ENCODE measurements at places on chromosomes 1 and 21. TPM values are rescaled to one million over a fixed set of nuclear protein-coding genes. Genes with fewer than 3 reads are reported as not detected.

The DMBX1 gene
- total RNA-seq = not detected

The PAPPA2 gene
- total RNA-seq = 27.2 TPM

The ADAMTSL4 gene
- total RNA-seq = 5.6 TPM

GRCh38 chr1:111483166-111483565 is 9.4 kb downstream of the C1orf162 start:
- no peaks in the 10 kb centered on the region for H3K27me3 ChIP-seq
- no peak for DNase-seq
- H3K27ac ChIP-seq = no peak overlapping the region
- H3K4me1 ChIP-seq = no peaks in the 10 kb centered on the region

GRCh38 chr1:78069784-78070183 is 24.0 kb downstream of the GIPC2 start:
- H3K27ac ChIP-seq = no peak overlapping the region
- no peaks in the 10 kb centered on the region for H3K36me3 ChIP-seq
- H3K27me3 ChIP-seq = no peaks in the 10 kb centered on the region
- H3K4me1 ChIP-seq = peaks cover 9% of the 10 kb centered on the region

- H3K27ac ChIP-seq = no peak overlapping the region
- no peak overlapping the region for H3K4me3 ChIP-seq
- DNase-seq = no peak
- H3K36me3 ChIP-seq = no peaks in the 10 kb centered on the region
- no peaks in the 10 kb centered on the region for H3K27me3 ChIP-seq
Observed at GRCh38 chr1:222331340-222331739, 216.6 kb downstream of the HHIPL2 start.

GRCh38 chr21:46112725-46113215 is 14.9 kb downstream of the COL6A2 start:
- no peak overlapping the region for H3K27ac ChIP-seq
- H3K4me1 ChIP-seq = no peaks in the 10 kb centered on the region
- no peaks in the 10 kb centered on the region for H3K36me3 ChIP-seq

- DNase-seq = no peak
- no peak overlapping the region for H3K4me3 ChIP-seq
- peaks cover 10% of the 10 kb centered on the region for H3K4me1 ChIP-seq
- no peak overlapping the region for H3K27ac ChIP-seq
- H3K36me3 ChIP-seq = peaks cover 3% of the 10 kb centered on the region
Observed at GRCh38 chr1:235411489-235412486, 44.6 kb downstream of the TBCE start.

GRCh38 chr1:233554037-233554436 is 59.9 kb upstream of the KCNK1 start:
- DNase-seq = no peak
- H3K36me3 ChIP-seq = no peaks in the 10 kb centered on the region
- no peak overlapping the region for H3K27ac ChIP-seq
- H3K27me3 ChIP-seq = no peaks in the 10 kb centered on the region
- H3K4me1 ChIP-seq = no peaks in the 10 kb centered on the region
- no peak overlapping the region for H3K4me3 ChIP-seq

DNA sequence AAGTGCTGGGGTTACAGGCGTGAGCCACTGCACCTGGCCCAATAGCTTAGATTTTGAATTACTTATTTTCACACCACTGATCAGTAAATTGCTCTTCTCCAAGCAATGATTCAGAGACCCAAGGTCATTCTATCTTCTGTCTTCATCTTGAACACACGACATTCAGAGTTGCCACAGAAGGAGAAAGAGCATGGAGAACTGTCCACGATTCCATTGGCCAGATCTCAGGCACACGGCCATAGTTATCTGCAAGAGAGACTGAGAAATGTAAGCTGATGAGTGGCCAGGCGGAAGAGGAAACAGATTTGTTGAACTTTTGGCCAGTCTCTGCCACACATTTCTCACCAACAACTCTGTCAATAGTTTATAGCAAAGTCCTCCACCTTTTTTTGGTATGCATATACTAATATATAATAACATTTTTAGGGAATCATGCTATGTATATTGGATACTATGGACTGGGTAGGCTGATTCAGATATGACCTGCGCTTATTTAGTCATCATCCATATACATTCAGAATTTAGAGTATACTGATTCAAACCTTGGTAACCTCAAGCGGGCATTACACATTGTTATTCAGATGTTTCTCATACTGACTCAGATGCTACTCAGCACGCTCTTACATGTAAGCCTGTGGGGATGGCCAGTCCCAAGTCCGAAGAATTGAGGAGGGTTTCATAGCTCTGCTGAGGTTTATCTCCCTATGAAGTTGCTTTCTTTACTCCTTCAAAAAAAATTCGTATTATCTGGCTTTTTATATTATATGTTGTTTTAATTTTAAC is 25.5 kb upstream of the CAP1 start:
- no peak overlapping the region for H3K4me3 ChIP-seq
- DNase-seq = no peak
- no peaks in the 10 kb centered on the region for H3K27me3 ChIP-seq
- no peaks in the 10 kb centered on the region for H3K36me3 ChIP-seq
- H3K27ac ChIP-seq = no peak overlapping the region
- H3K4me1 ChIP-seq = no peaks in the 10 kb centered on the region

- peaks cover 4% of the 10 kb centered on the region for H3K4me1 ChIP-seq
- H3K36me3 ChIP-seq = no peaks in the 10 kb centered on the region
- no peak overlapping the region for H3K4me3 ChIP-seq
- no peak for DNase-seq
- no peak overlapping the region for H3K27ac ChIP-seq
Observed at GRCh38 chr1:63318201-63318979, 4.0 kb upstream of the FOXD3 start.

The CRB1 gene
- not detected for total RNA-seq

The RNU1-1 gene
- under 0.01 TPM for total RNA-seq
